Anterior cingulate cortex (tissue), 58 donors: ENCODE measurements at places on chromosomes 3 and 15.

- no peak for DNase-seq
These were observed 126.7 kb downstream of the LPP start for GRCh38 chr3:188280627-188281026.

DNA sequence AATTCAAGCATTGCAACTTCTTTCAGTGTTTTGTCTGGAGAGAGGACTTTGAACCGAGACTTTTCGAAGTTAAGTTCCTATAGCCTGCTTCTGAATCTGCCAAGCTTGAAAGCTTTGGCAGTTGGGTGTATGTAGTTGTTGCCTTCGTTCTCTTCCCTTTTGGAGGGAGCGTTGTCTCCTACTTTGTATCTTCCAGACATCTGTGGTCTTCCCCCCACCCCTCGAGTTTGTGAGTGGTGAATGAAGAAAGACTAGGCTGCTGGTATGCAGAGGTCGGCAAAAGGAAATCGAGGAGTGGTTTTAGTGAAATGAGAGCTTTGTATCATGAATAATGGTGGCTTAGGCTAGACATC is 1.3 kb downstream of the CTNNB1 start:
- no peak for DNase-seq

DNA sequence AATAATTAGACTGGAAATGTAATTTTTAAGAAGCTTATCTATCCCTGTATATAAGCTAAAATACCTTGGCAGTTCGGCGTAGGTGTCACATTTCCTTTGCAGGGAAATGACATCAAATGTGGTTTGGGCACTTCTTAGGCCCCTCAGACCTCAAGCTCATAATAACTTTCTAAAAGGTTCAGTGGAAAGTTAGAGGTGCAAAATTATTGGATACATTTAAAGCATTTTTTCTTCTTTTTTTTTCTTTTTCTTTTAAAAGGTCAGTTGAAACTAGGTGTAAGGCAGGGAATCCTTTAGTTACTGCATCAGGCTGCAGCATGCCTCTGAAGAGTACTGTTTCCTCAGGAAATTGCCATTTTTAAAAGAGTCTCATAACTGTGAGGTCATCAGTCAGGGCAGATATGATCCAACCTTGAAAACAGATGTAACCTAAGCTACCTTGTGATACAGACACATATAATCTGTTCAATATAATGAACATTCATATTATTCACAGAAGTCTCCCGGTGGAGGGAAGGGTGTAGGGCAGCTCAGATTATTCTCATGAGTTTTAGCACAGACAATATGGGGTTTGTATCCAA is 4.8 kb downstream of the SACM1L start:
- no peak for DNase-seq

GRCh38 chr3:123750209-123750608 is 133.9 kb downstream of the MYLK start:
- no peak for DNase-seq

DNA sequence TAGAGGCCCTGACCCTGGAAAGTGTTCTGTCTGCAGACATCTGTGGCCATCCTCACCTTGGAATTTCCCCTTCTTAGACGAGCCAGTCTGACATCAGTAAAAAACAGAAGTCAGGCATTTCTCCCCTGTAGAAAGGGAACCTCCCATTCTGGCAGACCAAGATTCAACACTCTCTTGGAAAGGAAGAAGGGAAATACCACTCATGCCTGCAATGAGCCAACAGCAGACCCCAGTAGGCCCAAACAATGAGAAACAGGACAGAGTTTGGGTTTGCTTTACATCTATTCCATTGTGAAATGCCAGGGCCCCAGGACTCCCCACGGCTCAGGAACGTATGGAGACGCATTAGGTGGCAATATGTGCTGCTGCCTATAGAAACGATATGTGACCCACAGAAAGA is 264.0 kb upstream of the NSMCE3 start:
- DNase-seq = no peak

DNA sequence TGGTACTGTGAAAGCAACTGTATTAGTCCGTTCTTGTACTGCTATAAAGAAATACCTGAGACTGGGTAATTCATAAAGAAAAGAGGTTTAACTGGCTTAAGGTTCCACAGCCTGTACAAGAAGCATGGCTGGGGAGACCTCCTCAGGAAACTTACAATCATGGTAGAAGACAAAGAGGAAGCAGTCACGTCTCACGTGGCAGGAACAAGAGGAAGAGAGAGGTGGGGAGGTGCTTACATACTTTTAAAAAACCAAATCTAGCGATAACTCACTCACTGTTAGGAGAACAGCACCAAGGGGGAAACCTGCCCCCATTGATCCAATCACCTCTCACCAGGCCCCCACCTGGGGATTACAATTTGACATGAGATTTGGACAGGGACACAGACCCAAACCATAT is 48.9 kb downstream of the IQGAP1 start:
- no peak for DNase-seq

- no peak for DNase-seq
These were observed 1.7 kb downstream of the SNTN start for GRCh38 chr3:63654211-63654610.
